ENCODE measurements at places on chromosomes 4 and X.

DNA sequence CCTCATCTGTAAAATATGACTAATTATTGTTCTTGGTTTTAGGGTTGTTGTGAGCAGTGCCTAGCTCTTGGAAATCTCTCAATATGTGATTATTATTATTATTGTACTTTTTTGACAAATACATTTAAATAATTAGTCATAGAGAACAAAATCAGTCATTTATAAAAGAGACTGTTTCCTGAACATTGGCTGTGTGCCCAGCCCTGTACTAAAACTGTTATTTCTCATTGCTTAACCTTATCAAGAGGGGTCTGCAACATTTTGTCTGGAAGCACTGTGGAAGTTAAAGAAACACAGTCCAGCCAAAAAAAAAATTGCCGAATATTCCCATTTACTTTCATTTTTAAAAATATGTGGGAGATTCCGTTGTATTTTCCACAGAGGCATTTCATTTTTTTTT, 989.2 kb upstream of the SLIT2 start:
- no peak for DNase-seq

DNA sequence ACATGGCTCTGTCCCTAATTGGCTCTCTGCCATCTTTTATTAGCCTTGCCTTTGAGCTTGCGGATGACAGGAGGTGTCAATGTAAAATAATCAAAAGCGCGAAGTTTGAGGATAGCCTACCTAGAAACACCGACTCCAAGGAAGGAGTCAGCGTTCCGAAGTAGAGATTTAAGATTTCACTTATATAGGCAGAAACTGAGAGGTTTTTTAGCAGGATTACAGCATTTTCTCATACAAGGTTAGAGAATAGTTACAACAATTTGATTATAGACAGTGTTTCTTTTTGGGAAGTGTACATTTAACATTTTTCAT, 499 bp upstream of the NFXL1 start:
- no peak for DNase-seq

GRCh38 chrX:96833333-96833732, 50.4 kb upstream of the RPA4 start:
- DNase-seq = no peak

- no peak for DNase-seq
These were observed 18.5 kb downstream of the IGFBP7 start for GRCh38 chr4:57091657-57092162.

DNA sequence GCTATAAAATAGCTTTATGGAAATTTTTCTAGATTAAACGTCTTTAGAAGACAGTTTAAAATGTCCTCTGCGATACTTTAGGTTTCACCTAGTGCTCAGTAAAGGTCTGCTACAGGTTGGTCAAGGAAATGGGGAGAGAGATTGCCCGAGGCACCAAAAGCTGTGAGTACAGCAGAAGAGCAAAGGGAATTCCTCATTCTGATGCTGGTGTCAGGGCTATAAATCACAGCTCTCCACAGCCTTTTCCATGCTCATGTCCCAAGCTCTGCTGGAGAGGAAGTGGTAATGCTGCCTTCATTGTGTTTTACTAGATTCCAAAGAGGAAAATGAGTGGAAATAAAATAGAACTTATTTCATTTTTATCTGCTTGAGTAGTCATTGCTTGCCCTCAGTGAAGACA, 2060.4 kb downstream of the ARAP2 start:
- DNase-seq = no peak

DNA sequence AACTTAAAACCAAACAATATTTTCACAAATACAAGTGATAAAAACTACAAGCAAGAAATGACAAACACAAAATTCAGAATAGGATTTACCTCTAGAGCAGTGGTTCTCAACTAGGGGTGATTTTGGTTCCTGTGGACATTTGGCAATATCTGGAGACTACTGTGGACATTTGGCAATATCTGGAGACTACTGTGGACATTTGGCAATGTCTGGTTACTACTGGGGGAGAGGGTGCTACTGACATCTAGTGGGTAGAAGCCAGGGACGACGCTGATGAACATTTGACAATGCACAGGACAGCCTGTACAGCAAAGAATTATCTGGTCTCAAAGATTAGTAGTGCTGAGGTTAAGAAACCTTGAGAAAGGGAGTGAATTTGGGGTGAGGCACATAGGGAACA, 169.8 kb downstream of the CLCN4 start:
- no peak for DNase-seq

DNA sequence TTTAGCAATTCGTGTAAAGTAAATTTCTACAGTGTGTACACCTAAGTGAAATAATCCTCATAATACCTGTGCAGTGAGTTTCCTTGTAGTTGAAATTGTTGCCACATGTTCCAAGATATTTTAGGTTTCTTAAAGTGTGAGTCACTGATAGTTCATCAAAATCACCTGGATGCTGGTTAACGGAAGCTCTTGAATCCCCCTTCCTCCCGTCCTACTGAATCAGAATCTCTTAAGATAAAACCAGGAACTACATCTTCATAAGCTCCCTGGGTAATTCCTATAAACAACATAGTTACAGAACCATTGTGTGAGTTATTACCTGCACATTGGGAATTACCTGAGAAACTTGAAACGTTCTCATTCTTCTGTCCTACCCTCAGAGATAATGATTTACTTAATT, 197.4 kb upstream of the HS3ST1 start:
- DNase-seq = no peak

DNA sequence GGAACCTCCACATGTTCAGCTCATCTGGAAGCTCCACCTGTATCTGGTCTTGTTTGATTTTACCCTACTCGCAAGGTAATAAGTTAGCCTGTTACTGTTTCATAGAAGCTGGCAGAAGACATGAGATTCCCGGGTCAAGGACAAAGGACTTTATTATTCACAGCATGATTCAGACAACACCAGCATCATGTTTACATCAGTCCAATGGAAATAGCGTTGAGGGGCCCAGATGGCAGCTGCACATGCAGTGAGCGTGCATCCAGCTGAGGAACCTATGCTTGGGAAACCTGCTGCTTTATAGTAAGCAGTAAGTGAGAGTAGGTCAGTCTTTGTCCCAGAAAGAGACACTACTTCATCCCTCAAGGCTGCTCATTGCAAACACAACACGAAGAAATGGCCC, 19.8 kb downstream of the TSPAN5 start:
- no peak for DNase-seq

GRCh38 chrX:118497180-118497818, 1.7 kb downstream of the DOCK11 start:
- DNase-seq = no peak

- DNase-seq = no peak
These were observed 32.6 kb upstream of the MSMO1 start for GRCh38 chr4:165294907-165295306.

DNA sequence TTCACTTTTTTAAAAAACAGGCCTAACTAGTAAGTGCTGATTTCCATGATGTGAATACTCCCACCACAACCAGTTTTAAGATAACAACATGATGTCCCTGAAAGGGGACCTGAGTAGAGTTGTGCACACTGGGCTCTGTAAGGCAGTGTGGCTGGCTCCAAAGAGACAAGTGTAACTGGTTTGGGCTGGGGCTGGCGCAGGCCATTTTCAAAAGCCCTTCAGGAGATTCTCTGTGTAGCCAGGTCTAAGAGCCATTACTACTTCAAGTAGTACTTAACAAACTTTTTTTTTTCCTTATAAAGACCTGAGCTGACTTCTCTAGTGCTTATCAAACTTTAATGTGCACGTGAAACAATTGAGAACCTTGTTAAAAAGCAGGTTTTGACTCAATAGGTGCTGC, 4.3 kb downstream of the QRFPR start:
- DNase-seq = no peak

GRCh38 chrX:139720136-139720535, 12.2 kb upstream of the MCF2 start:
- no peak for DNase-seq

DNA sequence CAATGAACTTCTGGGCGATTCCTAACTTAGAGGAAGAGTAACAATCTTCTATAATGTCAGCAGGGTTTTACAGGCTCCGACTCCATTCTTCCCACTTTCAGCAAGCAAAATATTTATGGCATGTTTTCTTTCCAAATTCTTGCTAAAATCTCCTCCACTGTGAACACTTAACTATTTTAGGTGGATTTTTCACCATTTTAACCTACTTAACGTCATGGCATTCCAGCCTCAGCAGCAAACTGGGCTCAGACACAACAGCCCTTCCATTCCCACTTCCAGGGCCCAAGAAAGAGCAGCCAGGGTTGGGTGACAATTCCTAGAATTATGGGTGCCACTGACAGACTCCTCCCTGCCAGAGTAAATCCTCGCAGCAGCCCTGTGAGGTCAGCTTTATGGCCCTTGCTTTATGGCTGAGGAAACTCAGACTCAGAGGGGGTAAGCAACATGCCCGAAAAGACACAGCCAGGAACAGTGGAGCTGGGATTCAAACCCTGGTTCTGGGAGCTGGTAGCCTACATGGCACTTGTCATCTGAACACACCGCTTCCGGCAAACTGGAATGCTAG, 112.8 kb upstream of the MAP3K15 start:
- no peak for DNase-seq

DNA sequence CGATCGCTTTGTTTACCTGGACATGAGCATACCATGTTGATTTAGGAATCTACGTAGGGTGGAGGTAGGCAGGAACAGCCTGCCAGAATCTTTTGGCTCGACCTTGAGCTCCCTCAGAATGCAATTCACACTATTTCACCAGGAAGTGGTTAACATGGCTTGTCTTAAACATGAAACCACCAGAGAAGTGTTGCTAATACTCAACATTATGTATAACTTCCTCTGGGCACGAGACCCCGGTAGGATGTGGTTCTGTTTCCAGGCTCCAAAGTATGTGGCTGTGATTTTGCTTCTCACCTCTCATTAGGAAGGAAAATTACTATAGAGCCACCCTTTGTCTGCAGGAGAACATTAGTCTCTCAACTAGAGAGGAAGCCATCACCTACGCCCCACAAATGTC, 59.0 kb upstream of the VCX3B start:
- no peak for DNase-seq

DNA sequence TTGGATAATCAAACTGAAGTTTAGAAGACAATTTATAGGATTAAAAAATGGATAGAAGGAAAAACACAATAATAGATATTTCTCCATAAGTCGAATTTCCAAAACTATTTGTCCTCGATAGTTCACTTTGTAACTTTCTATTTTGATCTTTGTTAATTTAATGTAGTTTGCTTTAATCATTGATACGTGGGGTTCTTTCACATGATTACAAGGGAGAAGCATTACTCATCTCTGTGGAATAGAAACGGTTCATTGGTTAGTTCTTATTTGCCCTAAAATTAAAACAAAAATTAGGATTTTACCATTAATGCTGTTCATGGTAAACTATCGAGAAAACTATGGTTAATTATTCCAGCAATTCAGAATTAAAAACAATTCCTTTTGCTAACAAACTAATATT, 2.1 kb downstream of the TET2 start:
- DNase-seq = no peak

- DNase-seq = no peak
These were observed 211.6 kb upstream of the DKK2 start for GRCh38 chr4:107247738-107248137.

- no peak for DNase-seq
These were observed 62.3 kb downstream of the RTL9 start for GRCh38 chrX:110420771-110421499.

DNA sequence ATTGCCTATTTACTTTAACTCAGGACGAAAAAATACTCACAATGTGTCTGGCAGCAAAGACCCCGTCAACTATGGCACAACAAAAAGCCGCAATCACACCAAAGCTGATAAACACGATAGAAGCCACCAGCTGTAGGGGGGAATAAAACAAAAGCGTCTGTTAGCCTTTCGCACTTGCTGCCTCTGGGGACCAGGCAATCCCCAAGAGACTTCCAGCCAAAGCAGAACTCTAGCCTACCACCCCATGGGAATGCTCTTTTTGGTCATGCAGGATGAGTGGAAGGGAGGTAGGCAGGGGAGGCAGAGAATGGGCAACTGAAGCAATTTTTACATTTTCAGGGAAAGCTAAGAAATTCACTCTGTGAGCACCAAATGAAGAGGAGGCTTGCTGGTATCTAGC, 20.1 kb downstream of the TMEM255A start:
- no peak for DNase-seq

DNA sequence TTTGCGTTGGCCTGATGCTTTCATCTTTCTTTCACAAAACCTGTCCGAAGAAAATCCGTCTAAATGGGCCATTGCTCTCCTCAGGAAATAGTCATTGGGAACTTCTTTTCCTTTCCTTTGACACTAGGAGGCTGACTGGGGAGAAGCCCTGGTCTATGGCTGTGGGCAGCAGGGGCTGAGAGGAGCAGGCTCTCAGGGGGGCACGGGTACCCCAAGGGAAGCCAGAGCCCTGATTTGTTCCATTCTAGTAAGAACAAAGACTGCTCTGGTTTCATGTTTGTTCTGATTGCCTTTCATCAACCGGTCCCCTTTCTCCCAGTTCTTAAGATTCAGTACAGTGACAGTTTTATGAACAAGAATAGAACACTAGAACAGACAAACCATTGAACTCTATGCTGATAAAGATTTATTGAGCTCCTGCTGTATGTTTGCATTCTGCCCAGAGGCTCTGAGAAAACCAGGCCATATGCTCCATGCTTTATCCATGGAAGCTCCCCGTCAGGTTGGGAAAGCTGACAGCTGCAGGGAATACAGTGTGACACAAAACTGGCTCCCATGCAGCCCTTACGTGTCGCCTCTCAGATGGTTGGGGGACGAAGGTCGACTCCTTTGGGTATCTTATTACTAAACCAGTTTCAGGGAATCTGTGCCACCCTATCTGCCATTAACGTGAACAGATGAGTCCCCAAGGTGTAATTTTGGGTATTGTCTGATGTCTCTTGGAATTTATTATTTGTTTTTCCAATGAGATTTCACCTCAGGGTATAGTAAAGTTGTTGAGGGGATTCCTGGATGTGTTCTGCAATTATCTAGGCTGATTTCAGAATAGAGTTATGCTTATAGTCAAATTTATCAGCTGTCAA, 72.4 kb upstream of the MSANTD1 start:
- no peak for DNase-seq

DNA sequence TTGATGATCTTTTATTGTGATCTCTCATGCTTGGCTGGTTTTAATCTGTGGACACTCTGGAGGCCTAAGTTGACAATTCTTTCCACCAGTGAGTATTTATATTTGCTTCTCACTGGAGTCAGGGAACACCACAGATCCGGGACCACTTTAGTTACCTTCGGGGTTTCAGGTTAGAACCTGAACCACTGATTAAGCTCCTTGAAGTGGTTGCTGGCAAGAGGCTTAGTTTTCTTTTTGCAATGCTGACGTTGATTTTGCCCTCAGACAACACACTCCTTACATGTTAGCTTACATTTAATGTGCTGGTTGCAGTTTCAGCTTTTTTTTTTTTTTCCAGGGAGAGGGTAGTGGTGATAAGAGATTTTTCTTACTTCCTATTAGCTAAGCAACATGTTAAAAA, 10.5 kb upstream of the ZNF330 start:
- DNase-seq = no peak

GRCh38 chrX:77786365-77786680, 307 bp upstream of the ATRX start:
- DNase-seq = no peak

- DNase-seq = no peak
These were observed 29.4 kb upstream of the TTC29 start for GRCh38 chr4:146975036-146975435.

DNA sequence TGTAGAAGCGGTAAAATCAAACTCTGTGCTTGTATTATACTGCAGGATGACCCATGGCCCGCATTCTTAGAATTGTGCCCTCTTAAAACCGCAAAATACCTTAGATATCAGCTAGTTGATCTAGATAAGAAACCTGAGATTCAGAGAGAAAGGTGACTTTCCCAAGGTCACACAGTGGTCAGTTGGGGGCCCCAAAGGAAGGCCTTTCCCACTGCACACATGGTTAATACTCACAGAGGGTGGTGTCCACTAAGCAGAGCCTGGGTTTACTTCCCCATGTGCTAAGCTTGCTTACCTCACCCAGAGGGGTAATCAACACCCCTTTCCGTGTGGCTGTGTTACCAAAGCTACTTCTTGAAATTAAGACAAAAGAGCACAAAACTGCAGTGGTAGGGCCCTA, 66.3 kb downstream of the RBM47 start:
- DNase-seq = no peak

Measured in NCI-H774 (cell line).